Spleen (tissue), 13 donors: ENCODE measurements at places on chromosomes 16 and 17. TPM values are rescaled to one million over a fixed set of nuclear protein-coding genes. Genes with fewer than 3 reads are reported as not detected.

MT1F gene
- total RNA-seq, result 11.7 TPM

- DNase-seq, result peak; percentile 88
These were observed 23.1 kb downstream of the STAT5A start for GRCh38 chr17:42311240-42312034.

DNA sequence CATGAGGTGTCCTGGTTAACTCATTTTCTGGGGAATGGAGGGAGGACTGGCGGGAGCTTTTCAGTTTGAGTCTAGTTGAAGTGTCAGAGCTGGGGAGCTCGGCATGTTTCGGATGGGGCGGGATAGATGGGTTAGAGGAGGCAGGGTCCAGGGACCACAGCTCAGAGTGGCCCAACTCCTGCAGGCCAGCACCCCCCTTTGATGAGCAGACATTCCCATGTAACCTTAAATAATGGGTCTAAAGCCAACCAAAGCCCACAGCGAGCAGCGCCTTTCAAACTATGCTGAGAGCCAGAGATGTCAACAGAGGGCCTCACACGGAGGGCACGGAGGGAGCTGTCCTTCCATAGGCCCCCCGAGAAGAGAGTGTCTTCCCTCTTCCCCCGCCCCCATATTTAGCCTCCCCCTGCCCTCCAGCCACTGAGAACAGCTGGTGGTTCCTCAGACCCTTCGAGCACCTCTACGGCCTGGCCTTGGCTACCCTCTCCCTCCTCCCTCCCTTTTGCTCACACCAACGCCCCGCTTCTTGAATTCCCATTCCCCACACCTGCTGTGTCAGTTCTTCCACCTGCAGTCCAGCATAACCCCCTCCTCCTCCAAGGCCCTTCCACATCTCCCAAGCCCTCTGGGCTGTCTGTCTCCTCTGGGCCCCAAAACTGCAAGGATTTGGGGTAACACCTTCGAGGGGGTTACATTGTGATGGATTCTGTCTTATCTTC lies 21.8 kb downstream of the RAB11FIP4 start:
- DNase-seq, result peak; percentile 31

DNA sequence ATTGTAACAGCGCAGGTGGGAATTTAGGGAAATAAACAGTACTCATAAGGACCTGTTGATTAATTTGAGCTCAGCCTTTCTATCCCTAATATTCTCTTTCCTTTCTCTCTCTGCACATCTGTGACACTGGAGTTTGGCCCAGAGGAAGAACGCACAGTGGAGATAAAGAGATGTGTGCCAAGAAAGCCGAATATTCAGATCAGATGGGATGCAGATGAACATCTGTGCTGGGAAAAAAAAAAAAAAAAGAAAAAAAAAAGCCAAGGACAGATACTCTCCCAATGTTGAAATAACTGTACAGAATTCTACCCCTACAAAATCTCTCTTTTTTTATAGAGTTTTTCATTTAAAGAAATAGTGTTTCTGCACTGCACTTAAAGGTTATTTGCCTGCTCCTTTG lies 485.4 kb downstream of the KCNJ2 start:
- DNase-seq, result no peak

DNA sequence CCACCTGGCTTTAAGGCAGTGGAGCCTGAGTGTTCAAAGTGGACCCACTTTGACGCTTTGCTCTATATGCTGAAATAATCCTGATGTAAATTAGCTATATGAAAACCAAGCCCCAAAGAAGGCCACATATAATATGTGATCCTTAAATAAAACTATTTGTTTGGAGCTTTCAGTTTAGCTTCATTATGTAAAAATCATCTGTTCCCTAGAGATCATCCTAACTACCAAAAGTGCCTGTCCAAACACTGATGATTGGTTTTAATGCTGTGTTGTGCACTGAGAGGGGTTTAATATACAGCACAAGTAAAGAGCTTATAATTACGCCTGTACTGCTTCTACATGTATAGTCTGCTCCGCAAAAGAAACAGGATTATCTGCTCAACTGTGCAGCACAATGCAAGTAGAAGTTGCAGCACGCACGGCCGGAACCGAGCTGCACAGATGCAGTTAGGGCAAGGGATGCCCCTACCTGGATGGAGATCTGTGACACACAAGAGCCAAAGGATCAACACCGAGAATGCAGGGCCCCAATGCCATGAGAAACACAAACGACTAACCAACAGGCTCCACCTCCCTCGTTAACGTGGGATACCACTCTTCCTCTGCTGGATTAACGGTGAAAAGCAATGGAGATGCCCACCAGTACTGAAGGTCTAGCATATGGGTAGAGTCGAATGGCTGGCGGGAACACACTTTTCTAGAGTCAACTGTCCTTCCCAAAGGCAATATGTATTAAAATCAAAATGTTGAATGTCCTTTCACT lies 20.5 kb downstream of the USP7 start:
- no peak for DNase-seq

DNA sequence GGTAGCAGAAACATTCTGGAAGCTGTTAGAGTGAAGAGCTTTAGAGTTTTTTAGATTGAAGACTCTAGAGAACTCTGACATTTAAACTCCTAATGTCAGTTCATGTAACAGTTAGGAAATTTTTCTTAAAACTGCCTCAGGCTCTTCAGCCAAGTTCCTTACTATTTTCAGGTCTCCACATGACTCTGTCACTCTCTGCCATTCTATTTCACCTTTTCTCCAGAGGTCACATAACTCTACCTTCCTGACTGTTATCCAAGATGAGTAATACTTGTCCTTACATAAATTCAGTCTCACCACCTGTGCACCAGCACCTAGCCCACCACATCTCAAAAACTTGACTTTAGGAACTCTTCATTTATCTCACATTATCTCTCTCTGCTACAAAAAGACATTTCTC lies 347.1 kb upstream of the CA10 start:
- DNase-seq, result no peak
